ENCODE measurements at places on chromosomes 16 and 17.

GRCh38 chr17:67865438-67865837 is 40.1 kb downstream of the BPTF start:
- no peaks in the 10 kb centered on the region for H3K27me3 ChIP-seq
- DNase-seq, result no peak
- H3K27ac ChIP-seq, result no peak overlapping the region
- H3K4me3 ChIP-seq, result no peak overlapping the region
- H3K36me3 ChIP-seq, result peaks cover 18% of the 10 kb centered on the region

DNA sequence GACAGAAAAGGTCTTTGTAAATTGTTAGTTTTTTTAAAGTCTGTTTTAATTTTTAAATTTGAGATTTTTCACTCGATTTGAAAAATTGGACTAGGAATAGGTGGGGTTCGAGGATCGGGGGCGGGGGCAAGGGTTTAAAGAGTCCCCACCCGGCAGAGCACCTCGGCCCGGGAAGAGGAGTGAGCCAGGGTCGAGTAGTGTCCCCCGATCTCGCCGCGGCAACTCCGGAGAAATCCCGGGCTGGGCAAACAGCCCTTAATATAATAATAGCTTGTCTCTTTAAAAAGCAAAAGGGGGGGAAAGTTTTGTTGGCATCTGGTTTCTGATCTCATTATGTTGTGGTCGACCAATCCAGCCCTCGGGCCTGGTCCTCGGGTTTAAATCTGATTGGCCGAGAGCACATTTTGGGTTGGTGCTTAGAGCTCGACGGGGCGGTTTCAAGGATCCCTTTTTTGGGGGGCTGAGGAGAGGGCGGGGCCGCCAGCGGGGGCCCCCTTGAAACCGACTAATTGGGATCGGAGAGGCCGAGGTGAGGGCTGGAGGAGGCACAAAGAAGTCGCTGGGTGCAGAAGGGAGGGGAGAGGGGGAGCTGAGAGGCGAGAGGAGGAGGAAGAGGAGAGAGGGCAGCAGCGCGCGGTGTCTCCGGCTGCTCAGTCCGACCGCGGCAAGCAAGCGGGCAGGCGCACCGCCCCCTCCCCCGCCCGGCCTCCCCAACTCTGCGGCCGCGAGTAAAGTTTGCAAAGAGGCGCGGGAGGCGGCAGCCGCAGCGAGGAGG is at the start of gene FZD2:
Gene FZD2 (plus strand): TSS at position 653 of the 775 bp plus-strand sequence. CDS start 205 bp downstream, outside the sequence.
- H3K27me3 ChIP-seq, result peaks cover 63% of the 10 kb centered on the region
- peaks cover 18% of the 10 kb centered on the region for H3K4me1 ChIP-seq
- H3K36me3 ChIP-seq, result no peaks in the 10 kb centered on the region
- peak; percentile 61 for DNase-seq

DNA sequence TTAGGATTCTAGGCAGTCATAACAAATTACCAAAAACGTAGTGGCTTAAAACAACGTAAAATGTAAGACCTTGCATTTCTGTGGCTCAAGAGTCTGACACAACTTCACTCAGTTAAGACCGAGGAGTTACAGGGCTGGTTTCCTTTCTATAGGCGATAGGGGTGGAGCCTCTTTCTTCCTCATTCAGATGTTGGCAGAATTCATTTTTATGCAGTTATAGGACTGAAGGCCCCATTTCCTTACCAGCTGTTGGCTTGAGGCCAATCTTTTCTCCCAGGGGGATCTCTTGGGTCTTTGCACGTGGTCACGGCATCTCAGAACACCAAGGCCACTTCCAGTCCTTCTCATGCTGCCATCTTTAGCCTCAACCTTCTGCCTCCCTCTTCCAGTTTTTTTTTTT is 145.2 kb downstream of the KCNJ2 start:
- H3K27me3 ChIP-seq, result no peaks in the 10 kb centered on the region
- no peaks in the 10 kb centered on the region for H3K4me1 ChIP-seq
- no peak for DNase-seq
- no peaks in the 10 kb centered on the region for H3K36me3 ChIP-seq

DNA sequence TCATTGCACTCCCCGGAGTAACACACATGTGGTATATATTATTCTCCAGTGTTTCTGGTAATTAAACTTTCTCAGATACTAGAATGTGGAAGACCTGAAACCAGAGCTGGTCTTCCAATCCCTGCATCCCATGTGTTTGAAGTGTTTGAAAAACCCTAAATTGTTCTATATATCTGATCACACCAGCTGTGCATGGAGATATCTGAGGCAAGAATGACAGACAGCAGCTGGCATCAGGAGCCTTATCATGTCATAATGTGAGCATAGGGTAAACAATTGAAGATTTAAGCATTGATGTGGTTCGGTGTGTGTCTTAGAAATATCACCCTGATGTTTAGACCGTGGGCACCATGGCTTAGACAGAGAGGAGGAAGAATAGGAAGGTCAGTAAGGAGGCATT is 251.0 kb downstream of the CDH11 start:
- no peaks in the 10 kb centered on the region for H3K36me3 ChIP-seq
- H3K4me3 ChIP-seq, result no peak overlapping the region
- H3K4me1 ChIP-seq, result no peaks in the 10 kb centered on the region
- DNase-seq, result no peak
- no peak overlapping the region for H3K27ac ChIP-seq

DNA sequence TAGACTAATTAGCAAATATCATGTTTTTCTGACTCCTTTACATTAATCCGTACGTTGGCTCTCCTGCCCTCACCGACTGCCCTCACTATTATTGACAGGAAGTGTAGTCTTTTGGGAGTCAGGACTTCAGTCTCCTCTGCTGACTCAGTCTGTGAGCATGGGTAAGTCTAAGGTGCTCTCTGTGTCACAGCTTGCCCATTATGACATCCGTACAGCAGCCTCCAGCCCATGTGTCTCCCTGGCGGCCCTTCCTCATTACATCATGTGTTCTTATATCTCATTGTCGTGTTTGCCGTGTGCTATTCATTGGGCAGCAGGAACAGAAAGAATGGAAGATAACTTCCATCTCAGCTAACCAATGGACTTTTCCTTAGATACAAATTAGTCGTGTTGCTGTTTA is 77.5 kb downstream of the MRTFB start:
- no peak overlapping the region for H3K4me3 ChIP-seq
- H3K36me3 ChIP-seq, result peaks cover 2% of the 10 kb centered on the region
- no peak overlapping the region for H3K27ac ChIP-seq
- H3K4me1 ChIP-seq, result no peaks in the 10 kb centered on the region
- no peak for DNase-seq
- H3K27me3 ChIP-seq, result no peaks in the 10 kb centered on the region

DNA sequence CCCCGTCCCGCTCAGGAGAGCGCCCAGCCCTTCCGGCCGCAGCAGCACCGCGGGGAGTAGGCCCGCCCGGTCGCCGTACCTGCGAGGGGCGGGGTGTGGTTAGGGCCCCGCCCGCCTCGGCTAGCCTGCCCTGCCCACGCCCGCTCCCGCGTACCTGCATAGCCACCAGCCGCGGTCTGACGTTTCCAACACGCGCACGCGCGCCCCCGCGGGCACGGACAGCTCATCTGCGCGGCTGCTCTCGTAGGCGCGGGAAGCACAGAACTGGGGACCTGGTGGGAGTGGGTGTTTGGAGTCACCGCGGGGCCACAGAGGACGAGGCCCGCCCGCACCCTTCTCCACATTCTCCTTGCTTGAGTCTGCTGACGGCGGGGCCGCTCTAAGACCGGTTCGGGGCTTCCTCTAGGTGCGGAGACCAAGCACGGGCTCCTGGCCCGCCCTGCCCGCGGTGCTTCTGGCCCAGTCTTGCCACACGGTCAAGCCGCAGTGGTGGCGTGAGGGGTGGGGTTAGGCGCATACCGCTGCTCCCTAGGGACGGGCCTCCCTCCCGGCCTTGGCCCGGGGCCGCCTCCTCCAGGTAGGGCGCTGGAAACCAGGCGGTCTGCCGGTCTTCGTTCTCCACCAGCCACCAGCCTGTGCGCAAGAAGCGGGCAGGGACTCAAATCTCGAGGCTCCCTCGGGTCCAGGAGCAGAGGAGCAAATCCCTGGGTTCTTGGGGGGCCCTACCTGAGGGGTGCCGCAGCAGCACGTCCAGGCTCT is 1.8 kb downstream of the NOXO1 start:
- DNase-seq, result peak; percentile 58
- H3K27me3 ChIP-seq, result peaks cover 17% of the 10 kb centered on the region
- H3K36me3 ChIP-seq, result peaks cover 29% of the 10 kb centered on the region
- peaks cover 14% of the 10 kb centered on the region for H3K4me1 ChIP-seq

DNA sequence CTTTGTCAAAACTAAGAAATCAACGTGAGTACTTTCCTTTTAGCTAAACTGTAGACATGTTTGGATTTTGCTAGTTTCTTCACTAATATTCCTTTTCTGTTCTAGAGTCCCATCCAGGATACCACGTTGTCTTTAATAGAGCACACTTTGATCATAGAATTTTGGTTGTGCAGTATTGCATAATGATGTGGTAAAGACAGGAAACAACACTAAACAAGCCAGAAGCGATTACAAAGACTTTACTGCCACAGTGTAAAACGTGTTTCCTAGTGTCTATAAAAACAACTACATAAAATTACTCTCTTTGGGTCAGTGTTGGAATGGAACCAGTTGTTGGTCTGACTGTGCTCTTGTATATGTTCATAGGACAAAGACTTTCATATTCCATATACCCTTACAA is 19.3 kb downstream of the SHISA9 start:
- no peaks in the 10 kb centered on the region for H3K36me3 ChIP-seq
- DNase-seq, result no peak
- H3K27me3 ChIP-seq, result peaks cover 15% of the 10 kb centered on the region
- H3K4me3 ChIP-seq, result no peak overlapping the region

DNA sequence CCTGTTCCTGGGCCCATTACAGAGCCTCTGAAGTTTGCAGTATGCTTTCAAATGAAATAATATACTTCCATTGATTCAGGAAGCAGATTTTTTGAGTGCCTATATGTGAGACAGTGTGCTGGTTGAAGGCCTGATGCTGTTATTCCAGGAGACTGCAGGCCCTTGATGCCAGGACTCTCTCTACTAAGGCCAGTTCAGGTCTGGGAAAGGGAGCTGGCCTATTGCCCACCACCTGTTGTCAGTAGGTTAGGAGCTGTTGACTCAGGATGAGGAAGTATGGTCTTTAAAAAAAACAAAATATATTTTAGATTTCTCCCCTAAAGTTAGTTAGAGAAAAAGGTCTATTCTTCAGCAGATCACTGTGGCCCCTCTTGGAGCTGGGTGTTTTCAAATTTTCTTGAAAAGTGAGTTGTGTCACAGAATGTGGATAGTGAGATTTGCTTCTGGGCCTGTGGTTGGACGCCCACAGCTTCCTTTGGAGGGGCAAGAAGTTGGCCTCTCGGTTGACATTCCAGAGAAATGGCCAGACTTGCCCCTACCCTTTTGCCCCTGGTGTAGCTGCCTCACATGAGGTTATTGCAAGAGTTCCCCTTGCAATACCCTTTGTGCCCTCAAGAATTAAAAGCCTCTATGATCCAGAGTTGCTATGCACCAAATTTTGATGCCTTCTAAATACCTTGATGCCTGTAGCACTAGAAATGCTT is 7.9 kb downstream of the ESRP2 start:
- peak overlapping the region; percentile 86 for H3K27ac ChIP-seq
- H3K36me3 ChIP-seq, result peaks cover 7% of the 10 kb centered on the region
- DNase-seq, result no peak
- no peak overlapping the region for H3K4me3 ChIP-seq

DNA sequence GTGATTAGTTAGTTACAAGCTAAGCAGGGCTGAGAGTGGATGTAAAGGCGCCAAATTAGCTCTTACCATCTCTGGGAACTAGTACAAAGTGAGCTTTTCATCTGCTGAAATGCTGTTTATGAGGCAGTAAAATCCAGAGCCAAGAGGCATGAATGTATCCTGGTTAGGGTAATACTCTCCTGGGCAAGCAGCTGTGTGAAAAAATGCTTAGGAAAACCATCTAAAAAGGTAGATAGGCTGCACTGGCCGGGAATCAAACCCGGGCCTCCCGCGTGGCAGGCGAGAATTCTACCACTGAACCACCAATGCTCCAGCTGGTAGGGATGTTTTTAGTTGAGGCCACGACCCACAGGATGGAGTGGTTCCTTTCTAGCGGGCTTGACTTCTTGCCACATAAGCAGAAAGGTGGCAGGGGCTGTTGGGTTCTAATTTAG is 23.0 kb downstream of the VAC14 start:
- H3K27me3 ChIP-seq, result no peaks in the 10 kb centered on the region
- DNase-seq, result no peak
- H3K4me3 ChIP-seq, result no peak overlapping the region
- peaks cover 34% of the 10 kb centered on the region for H3K36me3 ChIP-seq

- peak overlapping the region; percentile 64 for H3K4me3 ChIP-seq
- H3K36me3 ChIP-seq, result peaks cover 12% of the 10 kb centered on the region
- H3K27ac ChIP-seq, result peak overlapping the region; percentile 39
Observed at GRCh38 chr16:21116148-21116693, 34.4 kb downstream of the DNAH3 start.

DNA sequence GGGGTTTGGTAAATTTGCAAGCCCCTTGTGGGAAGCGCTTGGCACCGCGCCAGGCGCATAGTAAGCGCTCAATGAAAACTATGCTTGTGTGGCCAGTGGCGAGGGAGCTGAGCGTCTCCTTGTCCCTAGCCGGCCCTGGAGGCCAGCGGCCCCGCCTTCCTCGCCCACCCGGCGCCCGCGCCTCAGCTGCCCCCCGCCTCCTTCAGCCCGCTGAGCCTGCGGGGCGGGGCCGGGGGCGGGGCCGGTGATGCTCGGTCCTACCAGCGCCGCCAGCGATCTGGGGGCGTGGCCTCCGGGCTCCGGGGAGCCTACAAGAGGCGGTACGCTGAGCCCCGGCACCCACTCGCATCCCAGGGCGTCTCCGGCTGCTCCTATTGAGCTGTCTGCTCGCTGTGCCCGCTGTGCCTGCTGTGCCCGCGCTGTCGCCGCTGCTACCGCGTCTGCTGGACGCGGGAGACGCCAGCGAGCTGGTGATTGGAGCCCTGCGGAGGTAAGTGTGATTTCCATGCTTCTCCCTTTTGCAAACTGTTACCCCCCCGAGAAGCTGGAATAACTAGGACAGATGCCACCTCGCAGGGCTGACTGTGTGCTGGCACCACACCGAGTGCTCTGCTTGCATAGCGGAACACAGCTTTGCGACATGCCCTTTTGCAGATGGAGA is at the start of gene CRISPLD2:
Gene CRISPLD2 (plus strand): TSS at position 342 of the 661 bp plus-strand sequence. CDS start 18,511 bp downstream, outside the sequence.
- no peaks in the 10 kb centered on the region for H3K36me3 ChIP-seq
- DNase-seq, result peak; percentile 93
- H3K27me3 ChIP-seq, result peaks cover 13% of the 10 kb centered on the region
- peaks cover 8% of the 10 kb centered on the region for H3K4me1 ChIP-seq
- peak within 1 kb of the TSS; percentile 58 for H3K4me3 ChIP-seq
- no peak within 1 kb of the TSS for H3K27ac ChIP-seq

DNA sequence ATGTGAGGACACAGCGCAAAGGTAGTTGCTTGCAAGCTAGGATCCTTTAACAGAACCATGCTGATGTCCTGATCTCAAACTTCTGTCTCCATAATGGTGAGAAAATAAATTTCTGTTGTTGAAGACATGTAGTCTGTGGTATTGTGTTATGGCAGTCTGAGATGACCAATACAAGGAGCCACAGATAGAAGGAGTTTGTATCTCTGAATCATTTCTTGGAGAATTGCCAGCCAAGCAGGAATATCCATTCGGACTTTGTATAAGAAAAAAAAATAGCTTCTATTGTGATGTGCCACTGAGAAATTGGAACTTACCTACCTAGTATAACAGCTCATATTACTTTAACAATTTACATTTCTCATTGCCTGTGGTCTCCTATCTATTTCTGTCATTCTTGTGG is 447.6 kb upstream of the CA10 start:
- no peaks in the 10 kb centered on the region for H3K4me1 ChIP-seq
- H3K4me3 ChIP-seq, result no peak overlapping the region
- no peak overlapping the region for H3K27ac ChIP-seq
- no peaks in the 10 kb centered on the region for H3K27me3 ChIP-seq
